ENCODE measurements at places on chromosomes 1 and 21.

DNA sequence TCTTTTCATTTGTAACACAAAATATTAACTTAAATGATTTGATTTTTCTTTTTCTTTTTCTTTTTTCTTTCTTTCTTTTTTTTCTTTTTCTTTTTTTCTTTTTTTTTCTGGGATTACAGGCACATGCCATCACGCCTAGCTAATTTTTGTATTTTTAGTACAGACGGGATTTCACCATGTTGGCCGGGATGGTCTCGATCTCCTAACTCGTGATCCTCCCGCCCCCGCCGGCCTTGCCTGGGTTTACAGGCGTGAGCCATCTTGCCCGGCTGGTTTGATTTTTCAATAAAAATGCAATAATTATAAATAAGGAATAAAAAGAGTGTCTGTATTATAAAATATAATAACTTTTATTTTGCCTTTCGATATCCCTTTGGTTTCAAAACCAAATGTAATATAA is 146.7 kb upstream of the RGS18 start:
- no peak overlapping the region for H3K27ac ChIP-seq
- no peak for DNase-seq
- H3K36me3 ChIP-seq: no peaks in the 10 kb centered on the region
- no peaks in the 10 kb centered on the region for H3K4me1 ChIP-seq
- no peak overlapping the region for H3K4me3 ChIP-seq

DNA sequence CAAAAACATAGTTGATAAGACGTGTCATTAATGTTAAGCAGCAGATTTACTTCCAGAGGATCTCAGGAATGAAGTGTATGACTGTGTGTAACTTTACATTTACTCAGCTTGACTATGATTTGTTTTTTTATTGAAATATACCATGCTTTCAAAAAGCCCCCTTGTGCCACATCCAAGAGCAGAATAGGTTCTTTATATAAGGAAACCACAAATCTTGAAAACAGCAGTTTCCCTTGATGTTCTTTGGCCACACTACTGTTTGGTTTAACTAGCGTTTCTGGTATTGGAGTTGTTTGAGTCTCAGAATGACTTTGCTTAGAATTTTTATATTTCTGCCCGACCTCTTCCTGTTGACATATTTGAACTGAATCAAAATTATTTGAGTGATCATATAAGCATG is 25.0 kb downstream of the LRRC8C start:
- no peaks in the 10 kb centered on the region for H3K36me3 ChIP-seq
- H3K4me1 ChIP-seq: peaks cover 75% of the 10 kb centered on the region
- H3K27me3 ChIP-seq: no peaks in the 10 kb centered on the region
- peak; percentile 74 for DNase-seq

DNA sequence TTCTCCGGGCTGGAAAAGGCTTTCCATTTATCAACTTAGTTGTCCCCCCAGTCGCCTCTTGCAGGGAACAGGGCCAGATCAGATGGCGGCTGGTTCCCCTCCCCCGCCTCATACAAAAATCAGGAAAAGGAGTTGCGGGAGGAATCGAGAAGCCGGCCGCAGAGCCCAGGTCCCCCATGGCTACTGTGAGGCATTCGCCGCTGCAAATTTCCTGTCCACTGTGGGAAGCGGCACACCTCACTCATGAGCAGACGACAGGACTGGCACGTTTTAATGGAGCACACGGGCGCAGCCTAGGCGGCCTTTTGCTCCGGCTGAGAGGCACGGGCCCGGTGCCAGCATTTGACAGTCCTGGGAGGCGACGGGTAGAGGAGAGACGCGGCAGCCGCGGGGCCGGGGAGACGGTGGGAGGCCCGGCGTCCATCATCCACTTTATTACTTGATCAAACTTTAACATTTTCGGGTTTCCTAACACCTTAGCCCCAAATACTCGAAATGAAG is 1.1 kb downstream of the GNG4 start:
- no peak overlapping the region for H3K27ac ChIP-seq
- peaks cover 14% of the 10 kb centered on the region for H3K4me1 ChIP-seq
- H3K36me3 ChIP-seq: no peaks in the 10 kb centered on the region
- peaks cover 42% of the 10 kb centered on the region for H3K27me3 ChIP-seq
- DNase-seq: no peak

GRCh38 chr1:221439008-221439746 is 302.7 kb downstream of the DUSP10 start:
- no peak overlapping the region for H3K27ac ChIP-seq
- peak; percentile 5 for DNase-seq
- H3K36me3 ChIP-seq: no peaks in the 10 kb centered on the region
